PC-3 (cell line): ENCODE measurements at places on chromosomes 12 and 14. TPM values are rescaled to one million over a fixed set of nuclear protein-coding genes. Genes with fewer than 3 reads are reported as not detected.

Gene NKX2-1
- not detected in 2 replicates for total RNA-seq

Gene DPF3
- 16.6 and 30.5 TPM in 2 replicates for total RNA-seq

Gene TMEM179
- total RNA-seq: not detected in 2 replicates

Gene DRAM1
- 4.0 and 5.2 TPM in 2 replicates for total RNA-seq

Gene RAB15
- total RNA-seq: 20.6 and 27.0 TPM in 2 replicates

Gene OR6C2
- not detected in 2 replicates for total RNA-seq

Gene RBM19
- total RNA-seq: 61.7 and 68.0 TPM in 2 replicates

Gene C1QL4
- total RNA-seq: 5.3 and 6.9 TPM in 2 replicates

Gene NAV3
- total RNA-seq: 1.6 and 6.8 TPM in 2 replicates

Gene UNC79
- total RNA-seq: not detected in 2 replicates

Gene NFE2
- 0.26 and 0.40 TPM in 2 replicates for total RNA-seq

Gene CCDC175
- not detected in 2 replicates for total RNA-seq

Gene REP15
- 1.6 and 2.4 TPM in 2 replicates for total RNA-seq

Gene CPNE6
- total RNA-seq: not detected in 2 replicates

Gene CRACR2A
- not detected in 2 replicates for total RNA-seq

Gene AHNAK2
- 25.0 and 31.1 TPM in 2 replicates for total RNA-seq

Gene CACNB3
- total RNA-seq: 21.4 and 32.9 TPM in 2 replicates
